ENCODE measurements at places on chromosomes 2 and 18.

DNA sequence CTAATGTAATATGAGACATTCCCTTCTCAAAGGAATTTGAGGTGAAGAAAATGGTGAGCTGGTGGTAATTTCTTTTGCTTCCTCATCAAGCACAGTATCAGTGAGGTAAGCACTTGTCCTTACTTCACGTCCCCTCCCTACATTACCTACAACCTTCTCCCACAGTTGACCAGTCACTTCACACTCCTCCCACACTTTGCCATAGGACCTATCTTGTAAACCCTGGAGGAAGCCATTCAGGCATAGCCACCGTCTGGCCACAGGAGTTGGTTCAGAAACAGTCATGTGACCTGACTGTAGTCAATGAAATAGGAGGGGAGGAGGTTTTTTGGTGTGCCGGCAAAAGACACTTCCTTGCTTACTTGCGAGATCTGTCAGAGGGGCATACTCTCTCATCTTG is 12.1 kb downstream of the ACOXL start:
- DNase-seq = no peak

- no peak for DNase-seq
These were observed 33.1 kb downstream of the METTL4 start for GRCh38 chr18:2538236-2538635.

- no peak for DNase-seq
These were observed 728 bp downstream of the NAPG start for GRCh38 chr18:10526561-10526949.

- DNase-seq = no peak
These were observed 552.3 kb upstream of the SETBP1 start for GRCh38 chr18:44128365-44128764.

DNA sequence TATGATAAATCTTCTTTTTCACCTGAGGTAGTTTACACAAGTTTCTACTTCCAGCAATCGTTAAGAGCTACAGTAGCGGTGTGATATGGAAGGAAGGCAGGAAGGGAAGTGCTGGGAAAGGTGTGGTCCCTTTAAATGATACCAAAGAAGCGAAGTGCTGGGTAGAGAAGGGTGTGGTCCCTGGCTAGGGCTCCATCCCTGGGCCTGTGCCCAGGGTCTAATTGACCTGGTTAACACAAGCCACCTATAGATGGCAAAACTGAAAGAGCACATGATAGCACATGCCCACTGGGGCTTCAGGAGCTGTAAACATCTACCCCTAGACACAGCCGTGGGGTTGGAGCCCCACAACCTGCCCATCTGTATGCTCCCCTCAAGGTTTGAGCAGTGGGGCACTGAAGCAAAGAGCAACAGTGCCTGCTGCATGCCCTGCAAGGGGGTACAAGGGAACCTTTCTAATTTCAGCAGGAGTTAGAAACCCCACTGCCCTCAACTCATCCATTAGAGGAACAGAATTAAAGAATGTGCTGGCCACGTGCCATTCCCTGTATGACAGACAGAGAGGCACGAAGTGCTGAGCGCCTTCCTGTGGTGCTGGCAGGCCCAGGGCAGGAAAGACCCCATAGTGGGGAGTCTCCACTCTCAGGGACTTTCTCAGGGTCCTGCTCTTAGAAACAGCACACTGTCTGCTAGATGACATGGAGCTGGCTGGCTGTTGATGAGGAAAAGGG is 153.1 kb upstream of the LMAN1 start:
- no peak for DNase-seq

DNA sequence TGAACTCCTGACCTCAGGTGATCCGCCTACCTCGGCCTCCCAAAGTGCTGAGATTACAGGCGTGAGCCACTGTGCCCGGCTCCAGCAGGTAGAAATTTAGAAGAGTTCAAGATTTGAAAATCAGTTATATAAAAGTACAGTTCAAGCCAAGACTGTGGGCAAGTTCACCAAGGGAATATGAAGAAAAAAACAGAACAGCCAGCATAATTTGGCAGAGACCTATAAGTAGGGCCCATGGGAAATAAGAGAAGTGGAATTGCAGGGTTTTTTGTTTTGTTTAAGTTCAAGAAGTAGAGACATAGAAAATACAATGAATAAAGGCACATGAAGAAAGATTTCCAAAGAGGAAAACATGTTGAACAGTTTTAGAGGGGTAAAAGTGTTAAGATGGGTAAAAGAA is 57.9 kb downstream of the BAZ2B start:
- DNase-seq = no peak

GRCh38 chr2:49306925-49307324 is 152.6 kb upstream of the FSHR start:
- no peak for DNase-seq

DNA sequence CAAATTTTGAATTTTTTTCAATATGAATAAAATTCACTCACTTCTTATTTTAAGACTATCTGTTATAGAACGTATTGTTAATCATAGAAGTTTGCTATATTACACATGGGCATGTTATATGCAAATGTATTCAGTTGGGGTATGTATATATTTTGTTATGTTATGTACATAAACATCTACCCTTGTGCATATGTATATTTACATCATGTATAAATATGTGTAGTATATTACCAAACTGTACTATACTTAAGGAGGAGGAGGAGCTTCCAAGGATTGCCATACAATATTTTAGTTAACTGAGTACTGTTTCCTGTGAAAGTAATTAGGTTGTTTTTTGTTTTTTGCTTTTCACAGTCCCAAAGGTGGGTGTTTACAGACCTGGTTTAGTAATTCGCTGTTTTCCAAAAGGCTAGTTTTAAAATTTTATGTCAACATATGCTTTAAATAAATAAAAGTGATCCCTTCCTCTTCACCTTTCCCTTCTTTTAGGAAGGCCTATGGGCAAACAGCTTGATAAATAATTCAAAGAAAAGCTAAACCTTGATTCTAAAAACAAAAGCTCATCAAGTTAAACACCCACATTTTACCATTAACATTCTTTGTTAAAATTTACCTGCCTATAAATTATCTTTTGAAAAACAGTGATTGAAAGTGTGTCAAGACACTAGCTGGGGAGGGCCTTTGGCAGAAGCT is 12.9 kb upstream of the POU3F3 start:
- DNase-seq = no peak

DNA sequence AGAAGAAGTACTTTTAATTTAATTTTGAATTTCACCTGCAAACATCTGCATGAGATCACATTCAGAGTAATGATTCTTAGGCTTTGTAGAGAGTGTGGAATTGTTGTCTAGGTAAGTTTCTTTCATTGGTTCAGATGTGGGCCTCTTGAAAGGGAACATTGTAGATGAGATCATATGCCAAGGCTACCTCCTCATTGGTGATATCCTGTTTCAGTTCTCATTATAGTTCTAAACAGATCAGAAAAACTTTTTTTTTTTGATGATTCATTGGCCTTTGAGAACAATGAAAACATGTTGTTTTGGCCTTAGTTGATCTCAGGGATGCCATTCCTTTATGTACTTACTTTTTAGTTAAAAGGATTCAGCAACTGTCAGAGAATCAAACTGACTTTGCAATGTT is 44.5 kb downstream of the EML6 start:
- DNase-seq = no peak

DNA sequence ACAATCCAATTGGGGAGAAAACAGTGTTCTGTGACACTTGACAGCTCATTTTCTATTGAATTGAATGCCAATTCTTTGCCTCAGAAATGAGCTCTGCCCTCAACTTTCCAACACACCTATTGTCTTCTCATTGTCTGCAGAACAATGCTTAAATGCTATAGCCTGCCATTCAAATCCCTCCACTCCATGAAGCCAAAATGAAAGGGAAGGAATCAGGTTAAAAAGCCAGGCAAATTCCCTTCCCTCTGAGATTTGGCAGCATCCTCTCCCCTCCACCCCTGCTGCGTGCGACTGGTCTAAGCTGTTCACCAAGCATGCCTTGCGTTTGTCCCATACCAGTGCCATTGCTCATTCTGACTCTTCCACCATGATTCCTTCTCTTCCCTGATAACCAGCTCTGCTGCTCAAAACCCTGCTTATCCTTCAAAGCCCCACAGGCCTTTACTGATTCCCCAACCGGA is 32.4 kb upstream of the TMEM131 start:
- DNase-seq = no peak

- DNase-seq = no peak
These were observed 15.0 kb downstream of the INPP4A start for GRCh38 chr2:98459496-98460175.

- no peak for DNase-seq
These were observed 198.1 kb downstream of the SATB2 start for GRCh38 chr2:199259671-199260070.

DNA sequence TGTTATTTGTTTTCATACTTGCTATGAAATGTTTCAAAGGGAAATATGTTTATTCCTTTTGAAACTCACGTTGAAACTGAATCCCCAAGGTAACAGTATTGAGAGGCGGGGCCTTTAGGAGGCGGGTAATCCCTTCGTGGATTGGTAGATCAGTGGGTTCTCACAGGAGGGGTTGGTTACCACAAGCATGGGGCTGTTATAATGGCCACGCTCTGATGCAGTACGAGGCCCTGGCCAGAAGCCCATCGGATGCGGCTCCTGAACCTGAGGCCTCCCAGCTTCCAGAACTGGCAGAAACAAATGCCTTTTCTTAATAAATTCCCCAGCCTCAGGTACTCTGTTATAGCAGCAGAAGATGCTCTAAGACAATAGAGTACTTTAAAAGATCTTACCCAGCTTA is 135.7 kb downstream of the ASB1 start:
- DNase-seq = no peak
